ENCODE measurements at places on chromosomes 3 and 15.
A peak's percentile ranks its signal among the peaks of the same experiment; 100 is the strongest.

- DNase-seq: no peak
Observed at GRCh38 chr15:98524838-98525660, 123.3 kb upstream of the IGF1R start.

GRCh38 chr15:41832208-41832607, 4.3 kb downstream of the JMJD7 start:
- DNase-seq: no peak

DNA sequence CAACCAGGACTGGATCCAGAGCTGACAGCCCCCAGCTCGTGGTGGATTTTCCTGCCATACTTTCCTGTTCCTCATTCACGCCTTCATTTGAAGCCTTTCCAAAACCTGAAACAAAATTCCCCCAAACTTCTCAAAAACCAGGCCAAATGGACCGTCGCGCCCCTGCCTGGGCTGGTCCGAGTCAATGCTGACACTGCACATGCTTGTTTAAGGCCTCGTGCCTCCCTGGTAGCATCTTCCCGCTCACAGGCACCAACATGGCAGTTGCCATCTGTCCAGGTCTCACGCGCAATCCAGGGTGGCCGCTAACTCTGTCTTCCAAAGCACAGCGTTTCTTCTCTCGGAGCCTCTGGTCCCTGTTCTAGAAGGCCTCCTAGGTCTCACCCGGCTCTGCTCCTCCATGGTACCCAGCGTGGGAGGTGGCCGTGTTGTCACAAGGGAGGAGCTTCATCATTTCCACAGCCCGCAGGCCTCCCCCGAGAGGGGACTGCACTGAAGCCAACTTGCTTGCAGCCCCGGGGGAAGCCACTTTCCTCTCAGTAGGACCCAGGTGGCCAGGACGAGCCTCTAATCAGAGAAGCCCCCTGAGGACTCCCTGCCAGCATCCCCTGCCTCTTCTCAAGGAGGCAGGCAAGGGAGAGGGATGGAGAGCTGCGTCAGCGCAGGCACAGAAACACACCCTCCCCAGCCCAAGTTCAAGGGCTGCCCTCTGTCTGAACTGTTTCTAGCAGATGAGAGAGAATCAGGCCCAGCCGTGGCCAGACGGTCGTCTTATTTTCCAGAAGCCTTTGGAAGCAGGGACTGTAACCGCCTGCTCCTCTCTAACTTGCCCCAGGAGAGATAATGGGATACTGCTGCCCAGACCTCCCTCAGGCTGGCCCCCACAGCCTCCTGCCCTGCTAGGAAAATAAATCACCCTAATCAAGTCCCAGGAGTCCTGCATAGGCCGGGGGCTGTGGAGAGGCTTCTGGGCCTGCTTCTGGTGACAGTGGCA, 152.8 kb upstream of the TLE3 start:
- no peak for DNase-seq

GRCh38 chr3:97778152-97778551, 13.6 kb downstream of the ARL6 start:
- no peak for DNase-seq

DNA sequence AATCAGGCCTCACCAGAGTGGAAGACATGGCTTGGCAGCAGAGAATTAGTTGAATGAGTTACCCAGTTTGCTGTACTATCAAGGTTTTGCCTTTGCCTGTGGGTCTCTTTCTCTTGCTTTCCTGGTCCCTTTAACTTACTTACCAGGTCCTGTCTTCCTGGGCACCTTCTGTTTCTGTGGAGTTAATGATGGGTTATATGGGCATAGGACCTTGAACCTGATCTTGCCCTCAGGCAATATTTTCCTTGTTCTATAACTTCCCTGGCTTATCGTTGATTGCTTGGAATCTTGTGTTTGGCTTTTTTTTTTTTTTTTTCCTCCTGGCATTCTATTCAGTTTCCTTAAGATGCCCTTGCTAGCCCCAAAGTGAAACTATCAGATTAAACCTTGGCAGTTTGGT, 106.8 kb downstream of the HHLA2 start:
- DNase-seq: no peak

DNA sequence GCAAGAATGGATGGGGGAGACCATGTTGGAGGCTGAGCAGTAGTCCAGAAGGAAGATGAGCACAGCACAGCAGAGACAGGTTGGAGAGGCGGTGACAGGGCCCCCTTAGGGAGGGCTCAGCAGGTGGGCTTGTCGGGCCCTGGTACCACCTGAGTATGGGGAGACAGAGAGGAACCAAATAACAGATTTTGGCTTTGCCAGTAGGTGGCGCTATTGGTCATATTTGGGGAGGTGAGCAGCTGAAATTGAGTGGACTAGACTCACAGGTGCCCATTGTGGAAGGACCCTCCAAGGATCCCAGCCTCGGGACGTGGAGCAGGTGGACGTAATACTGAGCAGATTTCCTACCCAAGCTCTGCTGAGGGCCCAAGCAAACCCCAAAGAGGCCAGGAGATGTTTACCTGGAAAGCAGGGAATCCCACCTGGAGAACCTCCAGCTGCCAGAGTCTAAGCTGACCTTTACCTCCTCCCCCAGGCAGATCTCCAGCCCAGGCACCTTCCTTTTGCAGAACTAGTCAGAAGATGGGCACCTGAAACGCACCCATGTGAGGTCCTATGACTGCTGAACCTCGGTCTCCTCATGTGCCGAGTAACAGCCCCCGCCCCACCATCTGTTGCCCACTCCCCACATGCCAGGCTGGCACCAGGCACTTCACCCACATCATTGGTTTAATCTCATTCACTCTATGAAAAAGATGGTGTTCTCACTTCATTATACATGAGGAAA, 24.6 kb upstream of the CORO2B start:
- DNase-seq: peak; percentile 89

- DNase-seq: peak; percentile 64
Observed at GRCh38 chr3:50605901-50606326, 5.7 kb downstream of the CISH start.

GRCh38 chr3:146227486-146227885, 23.4 kb downstream of the PLSCR4 start:
- no peak for DNase-seq

- DNase-seq: no peak
Observed at GRCh38 chr3:26418553-26418952, 204.0 kb upstream of the LRRC3B start.

DNA sequence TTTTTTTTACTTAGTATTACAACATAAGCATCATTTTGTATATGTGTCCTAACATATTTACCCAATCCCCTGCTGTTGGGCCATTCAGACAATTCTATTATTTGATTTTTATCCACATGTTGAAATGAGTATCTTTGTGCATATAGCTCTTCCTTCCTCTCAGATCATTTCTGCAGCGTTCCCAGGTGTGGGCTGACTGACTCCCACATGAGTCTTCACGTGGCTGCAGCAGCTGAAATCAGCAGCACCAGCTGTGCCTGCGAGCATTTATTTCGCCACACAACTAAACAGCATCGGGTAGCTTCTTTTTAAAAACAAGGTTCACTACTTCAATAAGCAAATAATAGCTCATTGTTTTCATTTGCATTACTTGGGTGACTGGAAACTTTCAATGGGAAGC, 44.5 kb upstream of the PDE8A start:
- DNase-seq: peak; percentile 32

DNA sequence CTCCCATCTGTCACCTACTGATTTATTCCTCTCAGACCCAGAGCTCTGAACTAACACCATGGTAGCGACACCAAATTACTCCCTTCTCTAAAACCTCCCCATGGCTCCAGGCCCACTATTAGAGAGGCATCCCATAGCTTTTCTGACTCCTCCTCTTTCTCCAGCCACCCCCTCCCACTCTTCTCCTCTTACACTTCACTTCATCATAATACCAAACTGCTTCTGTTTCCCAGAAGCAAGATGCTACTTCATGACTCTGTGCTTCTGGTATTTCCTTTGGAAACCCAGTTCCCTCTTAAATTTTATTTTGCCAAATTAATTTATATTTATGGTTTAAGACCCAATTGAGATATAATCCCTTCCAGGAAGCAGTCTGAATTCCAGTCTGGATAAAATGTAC, 465.1 kb upstream of the PDZRN3 start:
- DNase-seq: no peak

DNA sequence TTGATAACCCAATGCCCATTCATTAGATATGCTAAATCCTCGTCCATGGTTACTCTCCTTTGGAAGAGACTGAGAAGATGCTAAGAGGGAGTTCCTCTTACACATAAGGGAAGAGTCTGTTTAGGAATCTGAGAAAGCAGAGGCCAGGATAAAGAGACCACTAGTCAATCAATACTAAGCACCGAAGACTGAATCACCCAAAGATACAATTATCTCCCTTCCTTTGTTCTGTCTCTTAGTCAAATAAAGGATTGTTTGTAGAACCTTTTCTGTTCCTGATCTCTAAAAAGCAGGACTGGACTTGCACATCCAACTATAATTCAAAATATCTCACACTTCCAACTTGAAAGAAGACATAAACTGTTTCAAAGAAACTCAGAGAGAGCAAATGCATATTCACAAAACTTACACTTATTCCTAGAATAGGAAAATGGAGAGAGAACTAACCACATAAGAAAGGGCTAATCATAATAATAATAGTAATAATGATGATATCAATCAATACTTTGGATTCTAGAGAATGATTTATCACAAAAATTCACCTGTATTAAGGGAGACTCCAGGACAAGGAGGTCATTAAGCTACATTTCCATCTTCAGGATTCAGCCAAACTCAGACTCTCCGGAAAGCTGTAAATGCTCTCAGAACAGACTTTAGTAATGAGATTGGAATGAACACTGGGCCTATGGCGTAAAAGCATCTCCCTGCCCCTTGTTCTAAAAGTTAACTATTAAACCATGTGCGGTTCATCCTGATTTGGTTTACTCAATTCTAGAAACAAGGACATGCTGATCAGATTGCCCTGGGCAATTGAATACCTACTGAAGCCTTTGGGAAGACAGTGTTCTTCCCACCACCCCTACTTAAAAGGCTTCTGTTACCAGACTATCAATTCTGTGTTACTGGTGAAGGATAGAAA, 401.5 kb downstream of the ZBTB20 start:
- DNase-seq: no peak

GRCh38 chr3:59508273-59508672, 458.4 kb upstream of the CFAP20DC start:
- DNase-seq: no peak

- DNase-seq: no peak
Observed at GRCh38 chr3:122012821-122013220, 9.2 kb downstream of the ILDR1 start.

GRCh38 chr3:186032321-186032720, 76.6 kb downstream of the ETV5 start:
- no peak for DNase-seq

DNA sequence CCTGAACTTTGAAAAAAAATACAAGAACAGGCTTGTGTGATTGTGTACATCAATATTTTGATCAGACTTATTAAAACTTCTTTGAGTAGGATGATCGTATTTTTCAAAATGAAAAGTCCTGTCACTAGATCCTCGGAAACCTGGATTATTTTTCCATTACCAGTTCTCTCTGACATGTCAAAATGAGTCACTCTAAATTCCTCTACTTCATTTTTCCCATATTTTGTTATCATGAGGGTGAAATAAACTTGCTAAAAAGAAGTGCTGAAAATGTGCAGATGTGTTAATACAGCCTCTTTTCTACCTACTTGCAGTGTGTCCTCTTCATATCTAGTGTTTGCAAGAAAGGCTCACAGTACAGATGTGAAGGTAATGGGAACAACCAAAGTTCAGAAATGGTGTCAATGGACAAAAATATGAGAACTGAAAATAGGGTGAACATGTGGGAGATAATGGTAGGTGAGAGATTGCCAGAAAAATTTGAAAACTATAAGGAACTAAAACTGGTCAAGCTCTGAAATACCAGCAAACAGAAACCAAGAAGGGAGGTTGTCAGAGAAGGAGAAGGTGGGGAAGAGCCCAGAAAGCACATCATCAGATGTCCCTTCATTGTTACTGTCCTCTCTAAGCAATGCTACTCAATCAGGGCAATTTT, 108.2 kb downstream of the EOMES start:
- no peak for DNase-seq

DNA sequence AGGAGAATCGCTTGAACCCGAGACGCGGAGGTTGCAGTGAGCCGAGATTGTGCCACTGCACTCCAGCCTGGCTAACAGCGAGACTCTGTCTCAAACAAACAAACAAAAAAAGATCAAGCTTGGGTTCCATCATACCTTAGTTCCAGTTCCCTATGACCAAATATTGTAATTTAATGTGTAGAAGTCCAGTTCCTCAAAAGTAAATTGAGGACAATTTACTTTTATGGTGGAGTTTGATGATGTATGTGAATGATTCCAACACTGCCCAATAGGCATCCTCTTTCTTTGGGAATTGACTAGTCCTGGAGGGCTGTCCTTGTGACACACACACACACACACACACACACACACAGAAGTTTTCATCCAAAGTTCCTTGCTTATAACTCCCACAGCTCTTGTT, 2.8 kb upstream of the PKM start:
- peak; percentile 35 for DNase-seq

DNA sequence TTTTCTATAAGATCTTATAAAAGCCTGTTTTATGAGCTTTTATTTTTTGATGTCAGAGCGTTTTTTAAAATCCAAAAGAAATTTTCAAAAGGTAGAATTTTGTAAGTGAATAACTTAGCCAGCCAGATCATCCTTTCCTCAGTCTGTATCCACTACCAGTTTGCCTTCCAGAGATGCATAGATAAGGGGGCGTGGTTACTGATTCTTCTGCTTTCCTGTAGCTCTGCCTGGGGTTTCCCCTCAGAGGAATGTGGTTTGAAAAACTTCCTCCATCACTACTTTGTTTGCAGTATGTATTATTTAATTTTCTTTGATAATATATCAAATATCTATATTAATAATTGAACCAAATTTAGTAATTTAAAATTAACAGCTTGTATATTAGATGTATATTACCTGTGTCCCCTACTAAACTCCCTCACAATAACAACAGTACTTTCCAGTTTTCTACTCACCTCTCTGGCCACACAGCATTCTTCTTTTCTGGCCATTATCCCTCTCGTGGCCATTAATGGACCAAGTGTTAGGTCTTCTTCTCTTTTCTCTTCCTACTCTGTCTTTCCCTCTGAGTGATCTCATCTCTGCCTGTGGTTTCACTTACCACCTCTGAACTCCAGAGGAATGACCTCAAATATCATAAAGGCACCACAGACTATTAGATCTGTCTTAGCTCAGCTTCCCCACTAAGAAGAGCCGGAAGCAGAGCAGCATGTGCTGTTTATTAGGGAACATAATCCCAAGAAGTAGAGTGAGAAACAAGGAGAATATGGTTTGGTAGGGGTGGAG, 239.7 kb downstream of the UBE2E2 start:
- DNase-seq: peak; percentile 67
